Daoy (cell line): ENCODE measurements at places on chromosomes 13 and 19. TPM values are rescaled to one million over a fixed set of nuclear protein-coding genes. Genes with fewer than 3 reads are reported as not detected.

- no peak for DNase-seq
Measured at GRCh38 chr19:30115947-30116346, 173.9 kb downstream of the URI1 start.

DNA sequence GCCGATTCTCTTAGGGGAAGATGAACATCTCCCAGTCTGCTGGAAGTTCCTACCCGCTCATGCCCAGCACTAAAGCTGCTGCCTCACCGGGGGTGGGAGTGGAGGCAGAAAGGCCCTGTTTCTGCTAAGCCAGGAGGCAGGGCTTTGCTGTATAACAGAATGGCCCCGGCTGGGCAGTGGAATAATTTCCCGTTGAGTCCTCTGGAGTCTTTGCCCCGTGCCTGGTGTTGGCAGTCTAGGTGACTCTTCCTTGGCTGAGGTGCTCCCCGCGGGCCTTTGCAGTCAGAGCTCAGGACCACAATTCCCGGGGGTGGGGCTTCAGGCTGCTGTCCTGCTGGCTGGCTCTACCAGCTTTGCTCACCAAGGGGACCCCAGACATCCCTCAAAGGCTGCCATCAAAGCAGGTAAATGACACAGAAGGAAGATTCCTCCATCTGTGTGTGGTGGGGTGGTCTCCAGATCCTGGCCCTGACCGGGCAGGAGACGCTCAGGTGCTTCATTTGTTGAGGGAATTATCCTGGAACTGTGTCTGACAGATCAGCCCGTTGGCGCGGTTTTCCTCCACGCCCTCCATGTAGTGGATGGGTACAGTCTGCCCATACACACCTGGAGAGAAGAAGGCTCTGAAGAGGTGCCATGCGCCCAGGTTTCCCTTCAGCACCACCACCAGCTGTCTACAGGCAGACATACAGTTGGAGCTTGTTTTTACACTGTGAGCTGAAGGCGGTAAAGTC is 209.9 kb downstream of the TEX29 start:
- DNase-seq, result no peak

DNA sequence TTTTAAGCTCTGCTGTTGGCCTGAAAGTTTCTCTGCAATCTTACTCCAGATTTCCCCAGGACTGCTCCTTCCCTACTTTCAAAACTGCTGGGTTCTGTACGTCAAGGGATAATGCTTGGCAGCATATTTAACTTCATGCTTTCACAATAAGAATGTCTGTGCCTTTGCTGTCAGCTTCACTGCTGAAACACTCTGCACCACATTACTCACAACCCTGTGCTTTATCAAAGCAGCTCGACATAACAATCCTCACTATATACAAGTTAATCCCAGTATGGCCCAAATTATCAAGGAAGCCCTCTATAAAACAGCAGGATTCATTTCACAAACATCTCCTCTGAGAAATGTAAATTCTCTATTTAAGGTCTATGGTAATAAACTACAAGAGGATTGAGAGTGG is 17.5 kb downstream of the LATS2 start:
- DNase-seq, result no peak

DNA sequence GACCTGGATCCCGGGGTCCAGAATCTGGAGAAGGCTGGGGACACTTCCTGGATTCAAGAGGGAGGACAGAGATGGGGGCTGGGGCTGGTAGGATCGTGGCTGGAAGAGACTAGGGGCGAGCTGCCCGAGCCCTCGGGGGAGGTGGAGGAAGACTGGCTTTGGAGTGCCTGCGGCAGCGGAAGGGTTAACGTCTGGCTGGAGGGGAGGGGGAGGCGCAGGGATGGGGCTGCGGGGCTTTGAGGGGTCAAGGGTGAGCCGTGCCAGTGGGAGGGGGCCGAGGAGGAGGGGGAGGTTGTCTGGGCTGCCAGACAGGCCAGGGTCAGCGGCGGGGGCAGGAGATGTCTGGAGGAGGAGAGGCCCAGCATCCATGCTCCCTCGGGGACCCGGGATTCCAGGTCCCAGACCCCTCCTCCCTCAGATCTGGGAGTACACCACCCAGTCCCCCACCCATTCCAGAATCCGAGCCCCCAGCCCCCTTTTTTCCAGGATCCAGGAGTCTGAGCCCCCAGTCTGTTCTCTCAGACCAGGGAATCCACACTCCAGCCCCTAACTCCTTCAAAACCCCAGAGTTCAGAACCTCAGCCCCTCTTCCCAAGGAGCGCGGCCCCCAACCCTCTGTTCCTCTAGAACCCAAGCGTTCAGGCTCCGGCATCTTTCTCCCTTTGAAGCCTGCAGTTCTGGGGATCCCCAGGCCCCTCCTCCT is 3.2 kb upstream of the SPACA6 start:
- DNase-seq, result peak; percentile 48

DNA sequence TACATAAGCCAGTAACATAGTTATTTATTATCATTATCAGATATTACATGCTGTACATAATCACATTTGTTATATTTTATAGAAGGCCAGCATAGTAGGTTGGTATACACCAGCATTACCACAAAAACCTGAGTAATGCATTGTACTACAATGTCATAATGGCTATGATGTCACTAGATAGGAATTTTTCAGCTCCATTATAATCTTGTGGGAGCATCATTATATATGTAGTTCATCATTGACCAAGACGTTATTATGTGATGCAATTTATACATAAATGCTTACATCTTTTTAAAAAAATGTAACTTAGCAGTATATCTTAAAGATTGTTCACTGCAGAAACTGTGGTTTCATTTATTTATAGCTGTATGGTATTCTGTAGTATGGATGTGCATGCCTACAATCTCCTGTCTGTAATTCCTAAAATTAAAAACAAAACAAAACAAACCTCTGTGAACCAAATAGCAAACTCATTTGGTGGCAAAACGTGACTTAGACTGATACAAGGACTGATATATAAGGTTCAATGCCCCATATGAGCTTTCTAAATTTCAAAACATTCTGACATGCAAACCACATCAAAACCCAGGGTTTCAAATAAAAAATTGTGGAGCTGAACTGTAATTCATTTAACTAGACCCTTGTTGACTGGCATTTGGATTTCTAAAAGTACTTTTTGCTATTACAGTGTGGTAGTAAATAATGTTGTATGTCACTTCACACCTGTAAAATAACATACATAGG is 250.9 kb downstream of the DLEU7 start:
- peak; percentile 53 for DNase-seq

GRCh38 chr19:33621065-33621785 is 528 bp upstream of the CHST8 start:
- no peak for DNase-seq

- DNase-seq, result no peak
Measured at GRCh38 chr19:39826311-39826945, 7.5 kb downstream of the DYRK1B start.

DNA sequence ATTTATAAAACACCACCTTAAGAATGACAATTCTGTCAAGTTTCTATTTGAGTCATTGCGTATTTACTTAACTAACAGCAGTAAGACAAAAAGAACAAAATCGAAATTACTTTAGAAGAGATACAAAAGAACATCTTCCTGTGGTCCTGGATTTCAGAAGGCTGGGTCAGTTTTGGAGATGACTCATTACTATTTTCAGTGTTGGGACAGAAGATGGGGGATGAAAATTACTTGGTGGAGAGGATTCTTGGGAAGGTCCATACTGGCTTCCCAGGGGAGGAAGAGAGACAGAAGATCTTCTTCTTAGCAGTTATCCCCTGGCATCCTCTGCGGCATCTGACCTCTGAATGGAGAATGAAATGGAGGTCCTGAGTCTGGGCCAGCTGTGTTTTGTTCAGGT is 33.5 kb upstream of the CSNK1A1L start:
- DNase-seq, result no peak

DNA sequence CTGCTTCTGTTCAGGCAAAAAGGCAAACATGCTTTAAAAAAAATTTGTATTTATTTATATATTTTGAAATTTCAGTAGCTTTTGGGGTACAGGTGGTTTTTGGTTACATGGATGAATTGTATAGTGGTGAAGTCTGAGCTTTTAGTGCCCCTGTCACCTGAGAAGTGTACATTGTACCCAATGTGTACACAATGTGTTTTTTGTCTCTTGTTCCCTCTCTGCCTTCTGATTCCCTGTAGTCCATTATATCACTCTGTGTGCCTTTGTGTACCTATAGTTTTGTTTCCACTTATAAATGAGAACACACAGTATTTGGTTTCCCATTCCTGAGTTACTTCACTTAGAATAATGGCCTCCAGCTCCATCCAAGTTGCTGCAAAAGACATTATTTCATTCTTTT is 77.4 kb downstream of the PDS5B start:
- no peak for DNase-seq

DNA sequence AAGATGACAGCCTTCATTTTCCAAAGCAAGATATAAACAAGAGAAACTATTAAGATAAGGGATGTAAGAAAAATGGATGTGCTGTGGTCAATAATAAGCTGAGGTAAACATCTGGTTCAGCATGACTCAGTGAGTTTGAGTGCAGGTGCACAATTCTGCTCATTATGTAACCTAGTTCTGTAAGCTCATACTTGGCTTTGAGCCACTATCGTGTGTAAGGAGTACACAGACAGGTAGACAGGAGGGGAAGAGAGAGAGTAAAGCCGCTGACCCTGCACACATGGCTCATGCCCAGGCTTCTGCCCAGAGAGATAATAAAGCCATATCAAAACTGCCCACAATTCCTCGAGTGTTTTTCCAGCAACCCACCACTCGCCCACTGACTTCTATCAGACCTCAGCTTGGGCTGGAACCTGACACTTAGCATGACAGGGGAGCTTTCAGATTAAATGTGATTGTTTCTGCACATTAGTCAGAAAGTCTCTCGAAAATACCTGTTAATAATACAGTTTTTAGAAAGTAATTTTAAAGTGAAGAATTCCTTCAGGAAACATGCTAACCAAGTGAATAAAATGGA is 51.7 kb downstream of the ZNF91 start:
- DNase-seq, result no peak

- DNase-seq, result no peak
Measured at GRCh38 chr13:33381906-33382305, 96.4 kb upstream of the STARD13 start.

DNA sequence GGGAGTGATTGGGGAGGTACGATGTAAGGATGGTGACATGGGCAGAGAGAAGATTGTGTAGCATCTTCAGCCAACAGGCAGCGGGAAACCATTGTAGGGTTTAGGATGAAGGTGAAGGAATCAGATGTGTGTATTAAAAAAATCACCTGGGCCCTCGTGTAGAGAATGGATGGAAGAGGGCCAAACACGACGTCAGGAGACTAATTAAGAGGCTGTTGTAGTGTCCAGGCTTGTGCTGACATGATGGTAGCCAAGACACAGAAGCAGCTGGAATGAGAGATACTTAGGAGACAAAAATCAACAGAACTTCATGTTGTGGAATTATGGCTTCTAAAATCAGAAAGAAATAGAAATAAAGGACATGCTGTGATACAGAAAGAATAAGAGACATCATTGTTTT is 41.2 kb upstream of the ARGLU1 start:
- no peak for DNase-seq

The ZIK1 gene
- 9.5 and 12.5 TPM in 2 replicates for total RNA-seq

The KANK3 gene
- total RNA-seq, result 0.40 TPM in 1 of 2 replicates, not detected in the other

The CRLF1 gene
- 0.40 TPM in 1 of 2 replicates, not detected in the other for total RNA-seq

The KISS1R gene
- total RNA-seq, result not detected in 2 replicates

The PEAK3 gene
- not detected in 2 replicates for total RNA-seq

The ZFP36 gene
- total RNA-seq, result 0.21 and 2.1 TPM in 2 replicates

The UNC13A gene
- 0.86 and 1.2 TPM in 2 replicates for total RNA-seq

The LYPD3 gene
- total RNA-seq, result 0.74 TPM in 1 of 2 replicates, not detected in the other

The COX7A1 gene
- total RNA-seq, result not detected in 2 replicates

The RGCC gene
- total RNA-seq, result 7.8 and 10.6 TPM in 2 replicates

The PBX4 gene
- 0.42 and 1.9 TPM in 2 replicates for total RNA-seq

The TNFRSF19 gene
- total RNA-seq, result 4.1 and 4.2 TPM in 2 replicates

The GPR183 gene
- 0.06 TPM in 1 of 2 replicates, not detected in the other for total RNA-seq

The NCAN gene
- 0.06 TPM in 1 of 2 replicates, not detected in the other for total RNA-seq

The SLAIN1 gene
- total RNA-seq, result 6.7 and 7.2 TPM in 2 replicates

The AMH gene
- 0.51 and 2.2 TPM in 2 replicates for total RNA-seq
